ENCODE measurements at places on chromosomes 6 and 20. TPM values are rescaled to one million over a fixed set of nuclear protein-coding genes. Genes with fewer than 3 reads are reported as not detected.

The MEP1A gene
- total RNA-seq, result not detected

The NFKBIL1 gene
- 14.2 TPM for total RNA-seq

- DNase-seq, result no peak
Measured at GRCh38 chr20:19780261-19780660, 22.2 kb downstream of the RIN2 start.

GRCh38 chr6:98641949-98642719 lies 192.2 kb upstream of the POU3F2 start:
- no peak for DNase-seq

DNA sequence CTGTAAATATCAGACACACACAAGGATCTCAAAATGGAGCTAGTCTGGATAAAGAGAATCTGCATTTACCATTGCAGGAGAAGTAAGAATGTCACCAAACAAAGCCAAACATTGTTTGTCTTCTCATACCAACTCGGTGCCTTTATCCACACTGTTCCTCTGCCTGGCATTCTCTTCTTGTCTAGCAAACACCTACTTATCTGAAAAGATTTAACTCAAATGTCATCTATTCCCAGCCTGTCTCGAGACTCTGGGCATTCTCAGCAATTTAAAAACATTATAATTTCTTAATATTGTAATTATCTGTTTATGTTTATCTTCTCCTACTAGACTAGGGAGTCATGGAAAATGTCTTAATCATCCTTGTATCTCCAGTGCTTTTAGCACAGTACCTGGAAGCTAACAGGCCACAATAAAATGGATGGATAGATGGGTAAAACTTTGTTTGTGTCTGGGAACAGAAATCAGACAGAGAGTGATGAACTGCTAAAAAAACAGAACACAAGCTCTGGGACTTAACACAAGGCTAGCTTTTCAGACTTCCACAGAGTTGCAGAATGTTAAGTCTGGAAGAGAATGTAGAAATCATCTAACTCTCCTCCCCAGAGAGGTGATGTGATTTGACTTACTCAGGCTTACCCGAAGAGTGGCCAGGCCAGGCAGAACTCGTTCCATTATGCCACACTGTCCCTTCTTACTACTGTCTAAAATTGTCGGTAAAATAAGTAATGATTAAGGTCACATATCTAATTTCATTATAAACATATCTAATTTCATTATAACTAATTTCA lies 42.3 kb upstream of the FAM83C start:
- DNase-seq, result no peak

- no peak for DNase-seq
Measured at GRCh38 chr20:38603286-38603685, 1.7 kb downstream of the ARHGAP40 start.

DNA sequence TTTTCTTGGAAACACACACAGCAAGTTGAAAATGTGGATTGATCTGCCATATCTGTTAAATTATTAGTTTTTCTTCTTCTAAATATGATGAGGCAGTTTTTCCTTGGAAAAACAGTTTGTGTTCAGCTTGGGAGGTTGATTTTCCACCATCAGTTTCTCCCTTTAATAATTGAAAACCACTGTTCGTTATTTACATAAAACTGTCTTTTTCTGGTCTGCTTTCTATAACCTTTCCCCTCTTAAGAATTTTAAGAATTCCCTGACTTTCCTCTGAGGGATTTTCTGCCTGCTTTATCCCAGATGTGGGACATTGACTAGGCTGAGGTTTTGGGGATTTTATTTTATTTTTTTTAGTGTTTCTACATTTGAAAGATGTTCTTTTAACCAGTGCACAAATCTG lies 27.2 kb downstream of the DSE start:
- DNase-seq, result no peak

All from activated CD8-positive, alpha-beta T cell treated with anti-CD3 and anti-CD28 coated beads, Interleukin-2, amount 10 ng/mL, durations not matched to agents 7 days and 5 days (primary cell).